WERI-Rb-1 (cell line): ENCODE measurements at places on chromosomes 7 and 10.

GRCh38 chr10:72220637-72221036 lies 4.6 kb upstream of the ASCC1 start:
- DNase-seq: no peak

DNA sequence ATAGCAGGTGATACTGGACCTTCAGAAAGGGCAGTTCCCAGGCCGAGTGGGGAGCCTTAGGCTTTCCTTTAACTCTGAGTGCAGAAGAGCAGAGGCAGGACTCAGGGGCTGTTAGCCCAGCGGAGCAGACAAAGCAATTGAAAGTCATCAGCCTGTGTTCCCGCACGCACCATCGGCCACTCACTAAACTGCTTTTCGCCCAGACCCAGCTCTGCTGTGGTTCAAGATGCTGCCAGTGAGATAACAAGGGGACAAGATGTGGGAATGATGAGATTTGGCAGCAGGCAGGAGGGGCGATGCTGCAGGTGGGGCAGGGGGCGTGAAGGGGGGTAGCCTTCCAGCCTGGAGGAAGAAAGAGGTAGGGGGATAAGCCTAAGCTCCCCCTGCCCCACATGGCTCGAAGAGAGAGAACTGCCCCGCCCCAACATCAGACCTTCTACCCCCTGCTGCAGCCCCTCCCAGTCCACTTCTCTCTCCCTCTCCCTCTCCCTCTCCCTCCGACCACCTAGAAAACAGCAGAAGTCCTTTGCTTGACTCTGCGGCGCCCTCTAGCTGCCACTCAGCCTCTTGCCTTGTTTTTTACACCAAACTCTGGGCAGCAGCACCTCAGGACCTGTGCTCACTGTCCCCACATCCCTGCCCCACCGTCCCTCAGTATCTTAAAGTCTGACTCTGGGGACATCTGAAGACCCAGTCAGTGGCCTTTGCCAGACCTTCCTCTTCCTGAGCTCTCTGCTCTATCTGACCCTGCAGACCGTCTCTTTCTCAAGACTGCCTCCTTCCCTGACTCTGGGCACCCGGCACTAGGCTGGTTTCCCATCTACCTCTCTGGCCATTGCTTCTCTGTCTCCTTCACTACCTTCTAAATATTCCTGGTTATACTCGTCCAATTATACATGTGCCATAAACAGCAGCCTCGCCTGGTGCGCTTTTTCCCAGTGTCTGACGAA lies 110.5 kb downstream of the C10orf105 start:
- DNase-seq: peak; percentile 88

DNA sequence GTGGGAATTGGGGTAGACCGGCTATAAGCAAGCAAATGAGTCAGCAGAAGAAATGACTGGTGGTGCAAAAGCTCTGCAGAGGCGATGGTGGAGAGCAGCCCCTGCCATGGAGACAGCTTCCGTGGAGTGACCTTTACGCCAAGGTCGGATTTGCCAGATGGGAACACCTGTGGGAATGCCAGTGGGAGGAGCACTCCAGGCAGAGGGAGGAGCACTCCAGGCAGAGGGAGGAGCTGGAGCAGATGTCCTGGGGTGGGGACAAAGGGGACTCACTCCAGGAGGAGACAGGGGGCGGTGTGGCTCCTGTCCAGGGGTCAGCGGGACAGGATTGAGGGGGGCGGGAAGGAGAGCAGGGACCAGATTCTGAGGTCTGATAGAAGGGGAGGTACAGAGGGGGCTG lies 258.8 kb upstream of the CTBP2 start:
- no peak for DNase-seq

- no peak for DNase-seq
Observed at GRCh38 chr7:6162331-6162620, 110.1 kb downstream of the CYTH3 start.

- DNase-seq: no peak
Observed at GRCh38 chr7:158740013-158740656, 35.5 kb upstream of the NCAPG2 start.
